ENCODE measurements at places on chromosomes 13 and 19. TPM values are rescaled to one million over a fixed set of nuclear protein-coding genes. Genes with fewer than 3 reads are reported as not detected.

DNA sequence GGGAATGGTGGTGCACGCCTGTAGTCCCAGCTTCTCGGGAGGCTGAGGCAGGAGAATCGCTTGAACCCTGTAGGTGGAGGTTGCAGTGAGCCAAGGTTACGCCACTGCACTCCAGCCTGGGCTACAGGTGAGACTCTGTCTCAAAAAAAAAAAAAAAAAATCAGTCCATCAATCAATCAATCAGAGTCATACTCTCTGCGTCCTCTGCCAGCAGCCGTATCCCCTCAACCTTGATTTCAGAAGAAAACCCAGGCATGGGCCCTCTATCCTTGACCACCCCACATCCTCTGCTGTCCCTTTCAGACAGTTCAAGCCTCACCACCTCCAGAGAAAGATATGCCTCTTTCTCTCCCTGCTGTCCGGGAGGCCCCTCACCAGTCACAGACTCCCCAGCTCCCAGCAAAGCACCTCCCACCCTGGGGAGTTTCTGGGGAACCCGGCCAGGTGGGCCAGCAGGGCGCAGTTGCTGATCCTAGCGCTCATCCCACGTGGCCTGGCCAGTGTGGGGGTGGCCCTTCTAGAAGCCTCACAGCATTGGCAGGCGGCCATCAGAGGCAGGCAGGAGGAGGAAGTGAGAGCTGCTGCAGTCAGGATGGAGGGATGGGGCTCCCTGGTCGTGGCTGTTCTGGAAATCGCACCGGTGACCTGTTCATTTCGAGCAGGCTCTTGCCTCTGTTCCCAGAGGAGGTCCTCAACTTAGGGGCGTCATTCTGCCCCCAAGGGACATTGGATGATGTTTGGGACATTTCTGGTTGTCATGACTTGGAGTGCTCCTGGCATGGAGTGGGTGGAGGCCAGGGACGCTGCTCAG, 10.2 kb upstream of the JSRP1 start:
- DNase-seq: peak; percentile 76

PNMA8C gene
- 0.02 TPM for total RNA-seq

DNA sequence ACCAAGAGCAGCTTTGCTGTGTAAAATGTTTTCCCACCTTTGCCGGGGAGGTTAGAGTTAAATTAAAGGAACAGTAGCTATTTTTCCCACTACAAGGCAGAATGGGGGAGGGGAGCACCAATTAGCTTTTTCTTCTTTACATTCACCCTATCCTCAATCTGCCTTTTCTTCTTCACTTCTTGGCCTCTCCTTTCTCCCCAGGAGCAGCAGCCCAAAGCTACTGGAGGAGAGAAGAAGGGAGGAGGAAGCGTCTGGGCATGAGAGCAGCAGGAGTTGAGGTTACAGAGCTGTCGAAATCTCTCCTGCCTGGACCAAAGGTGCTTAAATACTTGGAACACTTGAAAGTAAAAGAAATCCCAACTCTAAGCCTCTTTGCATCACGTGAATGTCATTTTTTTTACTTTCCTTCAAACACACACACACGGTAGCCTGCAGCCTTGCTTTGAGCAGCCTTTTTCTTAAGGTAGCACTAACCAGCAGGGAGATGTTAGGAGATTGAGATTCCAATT, 39.0 kb upstream of the WASF3 start:
- DNase-seq: no peak

LCP1 gene
- total RNA-seq: not detected

DNA sequence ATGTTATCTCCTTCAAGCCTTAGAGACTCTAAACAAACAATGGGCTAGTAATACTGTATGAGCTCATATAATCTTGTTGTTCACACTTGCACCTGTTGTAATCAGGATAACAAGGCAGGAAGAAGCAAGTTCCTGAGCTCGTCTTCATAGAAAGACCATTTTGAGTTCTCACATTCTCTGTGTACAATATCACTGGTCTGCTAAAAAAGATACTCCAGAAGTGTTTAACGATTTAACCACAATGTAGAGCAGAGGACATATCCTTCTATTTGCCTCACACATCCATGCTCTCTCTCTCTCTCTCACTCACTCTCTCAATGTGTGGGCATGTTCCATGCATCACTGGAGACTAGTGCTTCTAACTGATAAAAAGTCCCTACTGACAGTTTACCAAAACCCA, 122.9 kb downstream of the MIPEP start:
- no peak for DNase-seq

- DNase-seq: peak; percentile 9
These were observed 197.1 kb downstream of the VWA8 start for GRCh38 chr13:41763782-41764181.

DNA sequence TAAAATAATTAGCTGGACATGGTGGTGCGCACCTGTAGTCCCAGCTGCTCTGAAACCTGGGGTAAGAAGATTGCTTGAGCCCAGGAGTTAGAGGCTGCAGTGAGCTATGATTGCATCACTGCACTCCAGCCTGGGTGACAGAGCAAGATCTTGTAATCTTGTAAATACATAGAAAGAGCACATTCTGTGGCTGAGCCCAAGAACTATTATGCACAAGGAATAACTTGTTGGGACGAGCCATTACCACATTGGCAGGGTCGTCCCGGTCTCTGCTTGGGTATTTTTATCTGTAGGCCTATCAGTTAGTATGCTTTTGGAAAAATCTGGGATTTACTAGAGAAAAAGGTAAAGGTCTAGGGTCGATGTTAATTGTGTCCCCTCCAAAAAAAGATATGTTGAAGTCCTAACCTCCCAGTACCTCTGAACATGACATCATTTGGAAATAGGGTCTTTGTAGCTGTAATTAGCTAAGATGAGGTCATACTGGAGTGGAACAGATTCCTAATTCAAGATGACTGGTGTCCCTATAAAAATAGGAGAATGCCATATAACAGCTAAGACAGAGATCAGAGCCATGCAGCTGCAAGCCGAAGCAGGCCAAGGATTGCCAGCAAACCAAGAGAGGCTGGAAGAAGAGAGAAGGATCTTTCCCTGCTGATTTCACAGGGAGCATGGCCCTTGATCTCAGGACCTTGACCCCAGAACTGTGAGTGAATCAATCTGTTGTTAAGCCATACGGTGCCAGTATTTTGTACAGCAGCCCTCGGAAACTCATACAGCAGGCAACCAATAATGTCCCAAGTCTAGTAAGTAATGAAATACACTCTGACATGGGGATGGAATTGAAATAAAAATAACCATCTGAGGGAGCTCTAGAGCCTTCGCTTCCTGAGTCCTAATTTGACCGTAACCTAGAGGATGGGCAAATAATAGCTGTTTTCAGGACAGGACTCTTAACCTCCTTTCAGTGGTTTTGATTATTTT, 77.0 kb downstream of the TM9SF2 start:
- DNase-seq: peak; percentile 7

DNA sequence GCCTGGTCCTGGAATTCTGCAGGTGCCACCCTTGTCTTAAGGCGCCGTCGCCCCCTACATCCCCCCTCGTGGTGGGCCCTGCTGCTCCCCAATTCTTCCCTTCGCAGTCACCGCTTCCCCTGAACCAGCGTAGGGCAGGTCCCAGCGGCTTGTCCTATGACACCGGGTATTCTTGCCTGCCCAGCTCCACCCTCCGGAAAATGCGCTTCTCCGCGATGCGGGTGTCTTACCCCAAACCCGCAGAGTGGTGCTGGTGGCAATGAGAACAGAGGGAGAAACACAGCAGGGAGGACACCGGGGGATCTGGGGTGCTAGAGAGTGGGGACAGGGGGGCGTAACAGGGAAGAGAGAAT, 9.0 kb downstream of the ZNF808 start:
- DNase-seq: no peak

- peak; percentile 77 for DNase-seq
These were observed 82.6 kb downstream of the PCDH9 start for GRCh38 chr13:67147342-67148133.

CYP4F8 gene
- not detected for total RNA-seq

C13orf46 gene
- total RNA-seq: not detected

DNA sequence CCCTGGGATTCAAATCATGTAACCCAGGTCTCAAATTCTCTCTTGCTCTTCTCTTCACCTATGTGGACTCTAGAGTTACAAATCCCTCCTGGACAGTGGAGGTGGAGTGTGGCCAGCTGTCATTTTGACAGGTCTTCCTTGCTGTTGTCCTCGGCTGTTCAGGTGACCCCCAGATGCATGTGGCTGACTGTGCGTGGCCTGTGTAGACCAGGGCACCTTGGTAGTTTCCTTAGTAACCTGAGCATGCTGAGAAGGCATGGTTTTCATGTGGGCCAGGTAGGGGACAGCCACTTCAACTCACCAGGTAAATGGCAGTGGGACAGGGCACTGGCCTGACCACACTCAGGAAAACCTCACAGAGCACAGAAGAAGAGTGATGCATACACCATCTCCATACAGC, 155.0 kb upstream of the TSHZ3 start:
- DNase-seq: no peak

SRRM5 gene
- total RNA-seq: 0.12 TPM

- DNase-seq: no peak
These were observed 100.4 kb downstream of the RFC3 start for GRCh38 chr13:33918199-33918932.

DNA sequence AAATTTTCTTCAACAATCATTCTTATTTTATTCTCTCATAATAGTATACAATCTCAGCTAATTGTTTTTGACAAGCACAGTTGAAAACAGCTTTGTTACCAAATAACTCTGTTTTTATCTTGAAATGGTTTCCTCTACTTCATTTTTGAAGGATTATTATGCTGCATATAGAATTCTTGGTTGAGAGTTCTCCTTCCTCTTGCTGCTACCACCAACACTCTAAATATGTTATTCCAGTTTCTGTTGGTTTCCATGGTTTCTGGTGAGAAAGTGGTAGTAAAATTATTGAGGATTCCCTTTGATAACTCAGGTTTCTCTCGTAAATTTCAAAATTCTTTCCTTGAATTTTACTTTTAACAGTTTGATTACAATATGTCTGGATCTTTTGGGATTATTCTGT, 1725.9 kb downstream of the PCDH9 start:
- no peak for DNase-seq

- peak; percentile 31 for DNase-seq
These were observed 8.2 kb downstream of the RAB11B start for GRCh38 chr19:8398311-8398771.

TUBA3C gene
- not detected for total RNA-seq

TIMM13 gene
- 35.7 TPM for total RNA-seq

CALR3 gene
- not detected for total RNA-seq

DNA sequence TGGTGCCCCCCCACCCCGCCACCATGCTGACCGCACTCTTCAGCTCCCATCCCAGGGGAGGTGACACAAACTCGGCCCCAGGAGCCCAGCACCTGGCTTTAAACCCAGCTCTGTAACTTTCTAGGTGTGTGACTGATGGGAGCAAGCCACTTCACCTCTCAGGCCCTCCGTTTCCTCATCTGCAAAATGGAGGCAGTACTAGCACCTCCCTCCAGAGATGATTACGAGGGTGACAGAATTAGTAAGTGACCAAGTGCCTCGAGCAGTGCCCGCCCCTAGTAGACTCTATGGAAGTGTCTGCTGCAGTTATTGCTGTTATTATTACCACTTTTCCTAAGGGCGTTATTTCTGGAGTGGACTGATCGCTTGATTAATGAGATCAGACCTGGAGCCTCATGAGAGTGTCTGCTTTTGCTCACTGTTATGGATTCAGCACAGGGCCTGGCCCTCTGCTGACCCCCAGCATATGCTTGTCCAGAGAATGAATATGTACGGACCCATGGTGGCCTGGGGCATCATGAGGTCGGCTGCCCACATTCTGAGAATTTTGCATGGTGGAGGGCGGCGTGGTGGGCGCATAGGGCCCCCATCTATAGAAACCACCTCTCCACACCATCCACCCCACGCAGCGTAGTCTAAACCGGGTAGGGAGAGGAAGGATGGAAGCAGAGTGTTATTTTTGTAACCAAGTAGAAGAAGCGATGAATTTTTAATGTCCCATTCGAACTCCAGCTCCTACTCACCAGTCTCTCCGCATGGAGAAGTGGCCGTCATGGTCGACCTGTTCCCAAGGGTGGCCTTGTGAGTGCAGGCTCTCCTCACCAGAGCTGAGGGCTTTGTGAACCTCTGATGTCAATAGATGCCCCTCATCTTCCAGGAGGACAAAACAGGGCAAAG, 48.2 kb downstream of the CAPN12 start:
- DNase-seq: no peak

- DNase-seq: no peak
These were observed 350.0 kb downstream of the DCT start for GRCh38 chr13:94129490-94129894.

DNA sequence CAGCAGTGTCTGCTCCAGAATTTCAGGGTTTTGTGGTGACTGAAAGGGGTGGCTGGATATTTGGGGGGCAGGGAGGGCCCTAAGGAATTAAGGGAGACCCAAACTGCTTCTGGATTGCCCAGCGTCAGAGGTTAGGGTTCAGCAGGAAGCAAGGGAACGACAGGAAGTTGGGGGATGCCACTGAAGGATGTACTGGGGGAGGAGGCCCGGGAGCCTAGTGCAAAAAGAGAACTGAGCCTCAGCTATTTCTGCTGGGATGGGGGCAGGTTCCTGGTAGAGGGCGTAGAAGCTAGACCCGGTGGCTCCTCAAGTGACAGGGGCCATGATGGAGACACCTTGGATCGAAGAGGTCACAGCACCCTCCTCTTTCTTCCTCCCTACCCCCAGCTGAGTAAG, 1.1 kb downstream of the CYP2S1 start:
- DNase-seq: no peak

CABP5 gene
- total RNA-seq: not detected

FCER2 gene
- total RNA-seq: not detected

DNA sequence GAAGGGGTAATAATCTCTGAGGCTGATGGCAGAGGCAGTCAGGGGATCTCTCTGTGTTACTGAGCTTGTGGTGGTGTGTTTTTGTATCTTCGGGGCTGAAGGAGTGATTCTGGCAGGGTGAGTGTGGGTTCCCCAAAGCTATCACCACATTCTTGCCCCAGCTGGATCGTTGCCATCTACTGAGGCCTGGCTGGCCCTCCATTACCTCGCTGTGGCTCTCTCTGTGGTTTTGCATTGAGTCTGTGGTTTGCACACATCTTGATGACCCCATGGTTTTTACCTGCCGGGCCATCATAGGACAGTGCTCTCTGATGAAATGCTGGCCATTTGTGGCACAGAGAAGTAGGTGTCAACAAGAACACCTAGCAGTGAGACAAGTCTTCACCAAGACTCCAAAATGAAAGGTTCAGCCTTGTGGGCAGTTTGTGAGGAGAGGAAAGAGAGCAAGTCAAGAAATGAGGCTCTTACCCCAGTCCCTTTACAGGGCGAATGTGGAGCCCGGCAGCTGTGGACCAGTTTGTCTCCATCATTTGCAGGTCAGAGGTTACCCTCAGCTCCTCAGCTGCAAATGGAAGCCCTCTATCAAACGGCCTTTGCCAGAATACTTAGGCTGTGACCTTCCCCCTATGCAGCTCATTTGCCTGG, 69.0 kb upstream of the NPAS1 start:
- no peak for DNase-seq
